Stimulated activated CD4-positive, alpha-beta T cell treated with anti-CD3 and anti-CD28 coated beads, Interleukin-1b, Interleukin-23, amount 100 ng/mL, for 48 hours (primary cell): ENCODE measurements at places on chromosomes 5 and 9.

- DNase-seq: no peak
These were observed 3.8 kb downstream of the SOX30 start for GRCh38 chr5:157648275-157648990.

GRCh38 chr5:141260458-141261237 is 15.5 kb downstream of the PCDHB15 start:
- DNase-seq: no peak

DNA sequence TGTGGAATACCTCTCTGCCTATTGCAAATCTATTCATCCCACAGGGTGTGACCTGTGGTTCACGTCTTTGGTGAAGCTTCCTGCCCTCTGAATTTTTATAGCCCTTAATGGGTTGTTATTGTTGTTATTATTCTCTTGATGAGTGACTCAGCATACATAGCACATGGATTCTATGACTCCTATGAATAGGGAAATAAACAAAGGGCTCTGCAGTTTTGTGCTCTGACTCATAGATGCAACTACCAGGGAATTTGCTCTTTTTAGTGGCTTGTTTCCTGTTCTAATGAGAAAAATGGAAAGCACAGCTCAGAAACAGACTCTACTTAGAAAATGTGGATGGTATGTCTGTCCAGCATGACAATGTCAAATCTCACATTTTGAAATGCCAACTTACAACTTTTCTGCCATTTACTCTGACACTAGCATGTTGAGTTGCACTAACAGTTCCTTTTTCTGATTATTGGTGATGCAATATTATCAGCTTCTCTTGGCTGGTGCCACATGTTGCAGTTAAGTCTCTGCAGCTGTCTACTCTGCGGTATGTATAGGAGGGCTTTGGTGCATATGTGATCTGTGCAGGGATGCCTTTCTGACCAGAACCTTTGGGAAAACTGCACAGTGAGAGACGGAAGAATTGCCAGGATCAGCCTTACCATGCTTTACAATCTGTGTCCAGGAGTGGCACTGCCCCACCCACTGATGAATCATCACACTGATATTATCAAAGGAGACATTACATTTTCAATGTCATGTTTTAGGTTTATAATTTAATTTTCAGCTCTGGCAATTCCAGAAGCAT is 996.4 kb upstream of the WWC1 start:
- DNase-seq: no peak

- no peak for DNase-seq
These were observed 178.4 kb downstream of the MPDZ start for GRCh38 chr9:13100914-13101572.

DNA sequence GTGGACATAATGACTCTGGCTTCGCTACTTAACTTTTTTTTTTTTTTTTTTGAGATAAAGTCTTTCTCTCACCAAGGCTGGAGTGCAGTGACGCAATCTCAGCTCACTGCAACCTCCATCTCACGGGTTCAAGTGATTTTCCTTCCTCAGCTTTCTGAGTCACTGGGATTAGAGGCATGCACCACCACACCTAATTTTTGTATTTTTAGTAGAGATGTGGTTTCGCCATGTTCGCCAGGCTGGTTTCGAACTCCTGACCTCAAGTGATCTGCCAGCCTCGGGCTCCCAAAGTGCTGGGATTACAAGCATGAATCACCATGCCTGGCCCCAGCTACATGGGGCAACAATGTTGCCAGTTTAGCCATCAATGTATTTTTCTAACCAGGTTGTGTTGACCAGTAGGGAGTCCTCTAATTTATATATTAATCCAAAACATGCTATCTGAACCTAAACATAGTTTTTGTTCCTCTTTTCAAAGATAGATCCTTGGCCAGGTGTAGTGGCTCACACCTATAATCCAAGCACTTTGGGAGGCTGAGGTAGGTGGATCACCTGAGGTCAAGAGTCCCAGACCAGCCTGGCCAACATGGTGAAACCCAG is 120.3 kb upstream of the LHFPL2 start:
- DNase-seq: no peak

DNA sequence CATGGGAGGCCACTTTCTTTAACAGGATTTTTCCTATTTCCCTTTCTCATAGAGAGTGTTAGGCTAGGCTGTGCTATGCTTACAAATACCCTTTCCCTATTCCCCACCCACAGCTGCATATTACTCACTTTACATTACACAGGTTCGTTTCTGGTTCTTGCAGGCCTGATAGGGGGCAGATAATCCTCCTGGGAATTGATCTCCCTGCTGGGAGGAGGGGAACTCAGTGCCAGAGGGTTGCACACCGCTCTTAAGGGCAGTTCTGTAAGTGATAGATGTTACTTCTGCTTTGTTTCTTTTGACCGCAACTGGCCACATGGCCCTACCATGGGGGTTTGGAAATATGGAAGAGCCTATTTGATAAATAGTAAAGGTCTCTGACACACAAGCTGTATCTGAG is 54.0 kb upstream of the NTRK2 start:
- no peak for DNase-seq

DNA sequence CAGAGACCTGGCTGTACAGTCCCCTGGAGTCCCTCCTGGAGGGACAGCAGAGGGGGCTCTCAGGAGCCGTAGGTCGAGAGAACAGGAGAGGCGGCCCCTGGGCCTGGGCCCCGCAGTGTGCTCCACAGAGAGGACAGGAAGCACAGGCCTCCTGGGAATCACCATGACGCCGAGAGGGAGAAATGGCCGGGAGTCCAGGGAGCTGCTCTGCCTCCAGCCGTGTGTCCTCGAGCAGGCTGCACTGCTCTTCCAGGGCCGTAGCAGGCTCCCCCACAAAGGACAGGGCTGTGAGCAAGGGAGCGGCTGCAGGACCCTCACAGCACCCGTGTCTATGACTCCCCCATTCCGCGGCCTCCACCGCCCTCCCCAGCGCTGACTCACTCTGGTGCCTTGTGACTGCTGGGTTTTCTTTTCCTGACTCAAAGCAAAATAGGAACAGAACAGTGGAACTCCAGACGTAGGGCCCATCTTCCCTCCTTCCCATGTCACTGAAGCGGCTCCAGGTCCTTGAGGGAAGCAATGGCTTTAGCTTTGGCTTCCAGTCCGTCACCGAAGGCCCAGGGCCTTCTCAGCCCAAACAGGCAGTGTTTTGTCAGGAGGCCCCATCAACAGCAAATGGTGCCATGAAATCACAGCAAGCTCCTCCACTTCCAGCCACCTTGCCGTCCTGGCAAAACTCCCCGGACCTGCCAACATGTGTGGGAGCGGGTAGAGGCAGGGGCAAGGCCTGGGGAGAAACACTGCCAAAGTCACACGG is 114.2 kb downstream of the LHFPL2 start:
- DNase-seq: no peak
